ENCODE measurements at places on chromosomes 5 and 9.

GRCh38 chr5:59209758-59210359 is 627.0 kb downstream of the RAB3C start:
- no peak for DNase-seq

GRCh38 chr5:149060325-149060724 is 2.5 kb downstream of the SH3TC2 start:
- DNase-seq = no peak

DNA sequence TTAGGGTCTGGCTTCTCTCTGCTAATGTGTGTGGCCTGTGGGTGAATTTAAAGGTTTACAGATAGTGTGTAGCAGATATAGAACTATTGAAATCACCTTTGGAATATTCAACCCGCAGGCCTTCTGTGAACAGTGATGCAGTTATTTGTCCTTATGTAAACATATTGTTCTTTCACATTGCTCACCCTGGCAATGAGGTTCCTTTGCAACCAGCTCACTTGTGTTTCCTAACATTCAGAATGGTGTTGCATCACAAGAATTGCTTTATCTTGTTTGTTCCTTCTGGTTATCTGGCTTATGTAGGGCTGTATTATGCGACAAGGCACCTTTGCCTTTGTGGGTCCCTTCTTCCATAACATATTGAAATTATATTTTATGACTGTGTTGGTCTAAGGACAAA is 370.3 kb downstream of the NNT start:
- no peak for DNase-seq

DNA sequence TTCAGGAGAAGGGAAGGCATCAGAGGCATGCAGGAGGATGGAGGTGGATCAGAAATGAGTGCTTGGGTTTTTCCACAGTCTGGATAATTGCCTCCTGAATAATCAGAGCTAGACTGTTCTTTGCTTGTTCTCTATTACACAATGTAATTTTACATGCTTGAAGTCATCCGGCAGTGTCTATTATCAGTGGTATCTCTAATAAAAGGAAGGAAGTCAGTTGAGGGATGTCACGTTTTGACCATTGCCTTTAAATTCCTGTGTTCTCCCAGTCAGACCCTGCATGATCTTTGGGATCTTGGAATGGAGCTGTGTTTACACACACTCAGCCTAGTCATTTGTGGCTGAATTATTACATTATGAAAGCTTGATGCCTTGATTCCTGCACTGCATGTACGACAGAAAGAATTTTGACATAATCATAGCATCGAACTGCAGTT is 91.0 kb downstream of the PDE8B start:
- DNase-seq = no peak

- no peak for DNase-seq
These were observed 1.9 kb upstream of the ERBIN start for GRCh38 chr5:65924366-65925043.

GRCh38 chr9:70218767-70219166 is 40.0 kb upstream of the SMC5 start:
- DNase-seq = no peak

DNA sequence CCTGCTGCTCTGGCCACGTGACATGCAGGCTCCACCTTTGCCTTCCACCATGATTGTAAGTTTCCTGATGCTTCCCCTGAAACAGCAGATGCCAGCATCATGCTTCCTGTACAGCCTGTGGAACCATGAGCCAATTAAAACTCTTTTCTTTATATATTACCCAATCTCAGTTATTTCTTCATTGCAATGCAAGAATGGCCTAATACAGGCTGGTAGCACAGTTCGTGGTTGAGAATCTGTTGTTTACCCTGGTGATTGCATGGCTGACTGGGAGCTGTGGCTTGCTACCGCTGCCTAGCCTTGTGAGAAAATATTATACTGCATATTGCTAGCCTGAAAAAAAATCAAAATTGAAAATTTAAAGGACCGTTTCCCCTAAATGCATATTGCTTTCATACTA is 44.8 kb upstream of the PTPN3 start:
- DNase-seq = no peak

GRCh38 chr5:151708126-151708525 is 21.4 kb upstream of the SPARC start:
- no peak for DNase-seq

GRCh38 chr5:19767987-19768386 is 220.0 kb downstream of the CDH18 start:
- no peak for DNase-seq
